Foreskin keratinocyte (primary cell): ENCODE measurements at places on chromosomes 2 and 18. TPM values are rescaled to one million over a fixed set of nuclear protein-coding genes. Genes with fewer than 3 reads are reported as not detected.

- DNase-seq: no peak
Observed at GRCh38 chr18:69935319-69936190, 12.1 kb downstream of the CD226 start.

DNA sequence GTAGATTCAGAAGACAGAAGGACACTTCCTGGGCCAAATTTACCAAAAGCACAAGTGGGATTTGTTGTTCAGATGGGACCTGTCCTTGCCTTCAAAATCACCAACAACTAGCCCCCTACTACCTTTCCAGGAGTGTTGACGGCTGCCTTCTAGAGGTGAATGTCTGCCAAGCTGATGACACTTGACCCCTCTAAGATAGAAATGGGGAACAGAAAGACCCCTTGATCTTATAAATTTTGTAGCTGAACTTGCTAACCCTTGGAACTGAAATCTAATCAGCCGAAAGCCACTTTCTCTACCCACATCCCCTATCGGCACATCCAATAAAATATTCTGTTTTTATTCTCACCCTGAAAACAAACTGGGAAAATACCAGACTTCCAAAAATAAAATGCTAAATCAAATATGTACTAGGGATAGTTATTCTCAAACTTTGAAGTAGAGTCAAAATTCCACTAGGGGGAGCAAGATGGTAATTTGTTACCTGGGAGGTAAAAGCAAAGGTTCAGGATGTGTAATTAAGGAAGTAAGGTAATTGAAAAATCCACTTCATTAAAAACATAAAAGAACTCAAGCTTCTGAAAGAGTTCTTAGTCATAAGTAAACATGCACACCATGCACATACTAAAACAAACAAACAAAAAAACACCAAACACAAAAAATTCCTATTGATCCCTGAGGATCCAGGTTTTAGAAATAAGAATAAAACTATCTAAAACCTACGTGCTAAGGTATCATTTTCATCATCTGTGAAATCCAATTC lies 119.2 kb downstream of the ANKRD44 start:
- DNase-seq: no peak

- DNase-seq: no peak
Observed at GRCh38 chr2:3611589-3611988, 16.7 kb downstream of the COLEC11 start.

GRCh38 chr2:238817382-238817781 lies 30.5 kb upstream of the TWIST2 start:
- no peak for DNase-seq

GRCh38 chr2:170712653-170713542 lies 2.2 kb upstream of the SP5 start:
- DNase-seq: no peak

GRCh38 chr2:156192468-156192867 lies 140.1 kb downstream of the NR4A2 start:
- DNase-seq: no peak

GRCh38 chr18:49819823-49820671 lies 6.7 kb upstream of the ACAA2 start:
- no peak for DNase-seq

- DNase-seq: peak; percentile 40
Observed at GRCh38 chr2:72689579-72690195, 136.1 kb downstream of the EXOC6B start.

DNA sequence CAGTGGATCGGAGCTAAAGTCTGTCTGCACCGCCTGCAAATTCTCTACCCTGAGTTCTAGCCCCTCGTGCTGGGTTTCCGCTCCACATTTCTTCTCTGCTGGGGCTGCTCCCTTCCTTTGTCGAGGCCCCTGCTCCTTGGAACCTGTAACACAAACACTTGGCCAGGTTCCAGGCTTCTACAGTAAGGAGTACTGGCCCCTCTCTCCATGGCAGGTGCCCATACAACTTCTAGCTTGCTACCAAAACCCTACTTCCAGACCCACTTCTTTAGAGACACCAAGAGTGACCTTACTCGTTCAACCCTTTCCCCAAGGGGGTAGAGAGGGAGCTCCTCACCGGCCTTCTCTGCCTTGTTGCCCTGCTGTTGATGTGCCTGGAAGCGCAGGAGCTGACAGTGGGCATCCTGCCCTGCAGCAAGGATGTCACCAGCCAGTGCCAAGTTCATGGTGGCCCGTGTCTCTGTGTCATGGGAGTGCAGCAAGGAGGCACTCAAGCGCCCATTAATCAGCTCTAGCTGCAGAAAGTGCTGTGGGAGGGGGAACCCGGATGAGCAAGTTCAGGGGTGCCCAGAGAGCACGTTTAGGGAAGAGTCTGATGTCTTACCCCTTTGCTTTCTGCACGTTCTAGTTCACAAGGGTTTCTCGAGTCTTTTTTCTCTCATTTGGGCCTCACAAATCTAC lies 1.1 kb downstream of the PREB start:
- DNase-seq: no peak

DNA sequence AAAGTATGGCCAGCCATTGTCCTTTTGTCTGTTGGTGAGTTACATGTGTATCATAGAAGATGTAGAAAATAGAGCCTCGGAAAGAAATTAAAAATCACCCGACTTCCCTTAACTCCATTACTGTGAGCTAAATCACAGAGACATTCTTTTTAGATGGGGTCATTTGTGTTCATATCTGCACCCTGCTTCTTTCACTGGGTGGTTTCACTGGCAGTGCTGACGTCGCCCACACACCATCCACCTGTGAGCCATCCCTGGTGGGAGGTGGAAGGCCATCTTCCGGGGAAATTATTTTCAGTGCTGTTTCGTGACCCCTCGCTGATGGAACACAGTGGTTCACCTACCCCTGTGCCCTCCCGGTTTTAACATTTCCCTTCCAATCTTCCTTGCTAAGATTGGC lies 21.2 kb downstream of the SH3BP4 start:
- DNase-seq: no peak

GRCh38 chr2:225025917-225026571 lies 16.2 kb downstream of the DOCK10 start:
- no peak for DNase-seq

GRCh38 chr2:20983844-20984243 lies 60.0 kb downstream of the APOB start:
- no peak for DNase-seq

GRCh38 chr2:113877711-113878598 lies 11.9 kb upstream of the ACTR3 start:
- peak; percentile 49 for DNase-seq

DNA sequence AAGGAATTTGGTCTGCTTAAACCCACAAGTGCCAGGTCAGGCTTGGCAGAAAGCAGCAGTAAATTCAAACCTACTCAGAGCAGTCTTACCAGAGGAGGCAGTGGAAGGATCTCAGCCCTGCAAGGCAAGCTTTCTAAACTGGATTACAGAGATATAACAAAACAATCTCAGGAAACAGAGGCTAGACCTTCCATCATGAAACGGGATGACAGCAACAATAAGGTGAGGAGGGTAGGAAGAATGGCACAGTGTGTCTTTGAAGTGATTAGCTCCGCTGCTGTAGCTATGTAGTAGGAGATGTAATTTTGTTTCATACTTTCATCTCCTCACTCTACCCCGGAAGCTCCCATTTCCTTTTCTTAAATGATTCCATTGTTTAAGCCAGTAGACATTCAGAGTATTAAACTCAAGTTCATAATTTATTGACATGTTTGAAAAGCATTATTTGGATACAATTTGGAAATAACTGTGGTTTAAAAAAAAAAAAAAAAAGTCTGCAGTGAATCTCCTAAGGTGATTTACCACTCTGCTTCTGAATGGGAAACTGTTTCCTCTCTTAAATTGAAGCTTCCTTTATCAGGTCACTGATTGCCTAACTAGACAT lies 29.4 kb upstream of the DYSF start:
- no peak for DNase-seq

GRCh38 chr2:213152888-213153287 lies 1.5 kb upstream of the IKZF2 start:
- no peak for DNase-seq

- DNase-seq: no peak
Observed at GRCh38 chr18:23099621-23100020, 35.7 kb upstream of the CABLES1 start.

DNA sequence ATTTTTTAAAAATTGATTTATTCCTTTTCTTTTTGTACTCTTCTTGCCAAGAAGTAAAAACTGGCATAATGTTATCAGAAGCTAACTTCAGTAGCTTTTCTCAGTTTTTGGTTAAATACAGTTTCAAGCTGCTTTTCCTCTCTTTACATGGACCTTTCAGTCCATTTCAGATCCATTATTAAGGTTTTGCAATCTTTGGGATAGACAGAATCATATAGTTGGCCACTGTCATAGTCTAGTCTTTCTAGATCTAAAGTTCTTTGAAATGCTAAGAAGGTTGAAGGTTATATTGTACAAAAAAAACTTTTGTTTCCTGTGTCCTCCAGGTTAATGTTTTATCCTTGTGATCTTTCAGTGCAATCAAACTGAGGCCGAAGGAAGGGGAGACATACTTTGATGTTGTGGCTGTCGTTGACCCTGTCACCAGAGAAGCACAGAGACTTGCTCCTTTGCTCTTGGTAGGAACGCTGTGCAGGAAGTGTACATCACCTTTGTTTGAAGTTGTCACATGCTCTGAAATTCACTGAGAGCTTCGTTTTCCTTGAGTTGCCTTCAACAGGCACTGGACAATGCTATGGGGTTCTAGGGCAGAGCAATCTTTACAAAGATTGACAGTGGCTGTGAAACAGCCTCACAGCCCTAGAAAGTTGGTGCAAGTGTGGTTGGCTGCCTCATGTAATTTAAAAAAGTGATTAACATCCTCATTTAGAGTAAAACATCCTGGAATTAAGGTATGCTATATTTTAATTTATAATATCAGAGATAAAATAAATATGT lies 79.1 kb downstream of the UGGT1 start:
- no peak for DNase-seq

DNA sequence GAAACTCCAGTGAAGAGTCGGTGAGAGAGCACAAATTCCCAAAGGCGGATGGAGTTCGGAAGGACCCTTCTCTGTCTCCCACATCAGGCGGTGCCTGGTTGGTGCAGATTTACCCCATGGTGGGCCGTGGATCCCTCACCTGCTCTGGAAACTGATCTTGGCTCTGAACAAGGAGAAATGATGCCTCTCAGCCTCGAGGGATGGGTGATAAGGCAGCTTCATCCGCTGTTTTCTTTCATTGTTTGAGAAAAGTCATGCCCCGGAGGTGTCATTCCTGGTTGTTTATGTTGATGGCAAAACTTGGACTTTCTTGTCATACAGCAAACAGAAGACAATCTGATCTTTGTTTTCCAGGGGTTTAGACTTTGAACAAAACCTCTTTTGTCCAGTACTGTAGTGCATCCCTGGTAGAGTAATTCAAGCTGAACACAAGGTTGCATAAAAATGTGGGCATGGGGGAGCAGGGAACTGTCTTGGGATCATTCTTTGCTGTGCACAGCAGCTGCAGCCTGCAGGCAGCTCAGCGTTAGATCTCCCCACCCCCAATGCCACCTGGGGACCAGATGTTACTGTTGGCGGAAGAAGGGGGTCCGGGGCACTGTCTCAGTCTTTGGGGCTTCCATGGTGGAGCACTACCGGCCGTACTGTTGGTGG lies 81.3 kb downstream of the NFATC1 start:
- DNase-seq: no peak

GRCh38 chr2:239202343-239202742 lies 198.5 kb downstream of the HDAC4 start:
- DNase-seq: no peak

DNA sequence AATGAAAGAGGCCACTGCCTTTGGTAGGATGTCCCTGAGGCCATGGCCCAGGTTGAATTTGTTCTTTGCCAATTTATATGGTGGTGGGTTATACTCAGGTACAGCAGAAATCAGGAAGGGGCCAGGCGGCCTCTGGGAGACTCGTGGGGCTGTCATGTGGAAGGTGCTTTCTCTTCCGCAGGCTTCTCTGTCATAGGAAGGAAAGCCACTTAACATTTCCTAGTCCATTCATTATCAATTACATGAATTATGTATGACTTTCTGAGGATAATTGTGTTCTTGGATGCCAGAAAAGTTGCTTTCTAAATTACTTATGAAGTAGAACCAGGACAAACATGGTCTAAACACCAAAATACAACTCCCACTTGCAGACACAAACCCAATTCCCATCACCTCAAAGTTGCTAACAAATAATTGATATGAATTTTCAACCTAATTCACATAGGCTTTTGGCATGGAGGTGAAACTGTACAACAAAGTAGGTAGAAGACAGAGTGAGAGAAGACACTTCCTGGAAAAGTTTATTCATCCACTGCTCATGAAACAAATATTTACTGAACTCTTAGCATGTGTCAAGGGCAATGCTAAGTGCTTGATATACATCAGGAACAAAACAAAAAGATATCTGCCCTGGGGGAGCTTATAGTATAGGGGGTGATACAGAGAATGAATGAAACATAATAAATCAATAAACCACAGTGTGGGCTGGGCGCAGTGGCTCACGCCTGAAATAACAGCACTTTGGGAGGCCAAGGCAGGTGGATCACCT lies 50.5 kb upstream of the CHMP1B start:
- no peak for DNase-seq

DNA sequence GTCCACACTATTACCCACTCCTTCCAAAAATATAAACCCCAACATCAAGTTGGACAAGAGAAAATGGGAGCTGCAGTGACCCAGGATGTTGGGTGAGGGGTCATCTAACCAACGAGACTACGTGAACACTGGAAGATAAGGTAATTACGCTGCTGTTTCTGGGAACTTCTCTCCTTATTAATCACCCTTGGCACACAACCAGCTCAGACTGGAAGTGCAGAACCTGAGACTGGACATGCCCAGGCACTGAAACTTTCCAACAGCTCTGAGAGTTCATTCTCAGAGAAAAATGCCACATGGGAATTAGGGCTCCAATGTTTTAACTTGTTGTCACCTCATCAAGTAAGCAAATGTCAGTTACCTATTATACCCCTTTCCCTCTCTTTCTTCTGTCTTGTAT lies 135.3 kb downstream of the CCDC148 start:
- DNase-seq: peak; percentile 88

DNA sequence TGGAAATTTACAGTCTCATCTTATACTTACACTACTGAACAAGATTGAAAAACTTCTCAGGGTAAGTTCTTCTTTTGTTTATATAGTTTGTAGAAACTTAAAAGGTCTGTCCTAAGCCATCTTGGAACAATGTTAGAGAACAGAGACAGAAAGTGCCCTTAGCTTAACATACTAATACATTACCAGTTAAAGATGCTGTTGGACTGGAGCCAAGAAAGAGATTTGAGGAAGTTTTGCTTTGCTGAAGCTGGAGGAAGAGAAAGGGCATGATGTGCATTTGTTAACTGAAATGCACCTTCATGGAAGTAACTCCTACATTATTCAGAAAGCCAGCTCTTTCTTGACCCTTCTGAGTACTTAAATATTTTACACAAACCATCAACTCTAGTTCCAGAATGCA lies 66.5 kb upstream of the TNFRSF11A start:
- no peak for DNase-seq

Gene TNFAIP6
- not detected in 2 replicates for total RNA-seq

Gene ERFE
- total RNA-seq: 0.28 and 0.75 TPM in 2 replicates

Gene PPP1R1C
- total RNA-seq: 7.3 and 8.1 TPM in 2 replicates

Gene TRABD2A
- 1.1 and 1.5 TPM in 2 replicates for total RNA-seq

Gene TUBA3D
- not detected in 2 replicates for total RNA-seq

Gene TSPYL6
- total RNA-seq: not detected in 2 replicates

Gene TCF7L1
- 7.1 and 8.5 TPM in 2 replicates for total RNA-seq

Gene GAL3ST2
- not detected in 2 replicates for total RNA-seq
